SIG-M5 (cell line): ENCODE measurements at places on chromosomes 2 and 18.

- DNase-seq, result no peak
Observed at GRCh38 chr2:165479856-165480255, 10.4 kb downstream of the CSRNP3 start.

DNA sequence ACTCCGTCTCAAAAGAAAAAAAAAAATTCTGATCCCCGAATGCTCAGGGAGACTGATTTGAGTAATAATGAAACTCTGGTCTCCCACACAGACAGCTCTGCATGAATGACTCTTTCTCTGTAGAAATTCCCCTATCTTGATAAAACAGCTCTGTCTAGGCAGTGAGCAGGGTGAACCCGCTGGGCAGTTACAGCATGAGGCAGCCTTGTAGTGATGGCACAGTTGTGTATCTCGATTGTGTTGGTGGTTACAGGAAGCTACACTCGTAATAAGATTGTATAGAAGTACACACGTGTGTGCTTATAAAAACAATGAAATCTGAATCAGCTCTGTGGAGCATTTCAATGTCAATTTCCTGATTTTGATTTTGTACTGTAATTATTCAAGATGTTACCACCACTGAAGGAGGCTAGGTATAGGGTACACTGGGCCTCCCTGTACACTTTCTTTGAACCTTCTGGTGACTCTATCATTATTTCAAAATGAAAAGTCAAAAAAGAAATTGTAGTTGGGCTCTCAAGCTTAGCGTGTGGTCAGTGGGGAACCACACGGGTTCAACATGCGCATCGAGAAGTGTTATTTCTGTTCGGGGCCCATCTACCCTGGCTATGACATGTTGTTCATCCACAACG lies 34.9 kb upstream of the ATP8B1 start:
- no peak for DNase-seq

DNA sequence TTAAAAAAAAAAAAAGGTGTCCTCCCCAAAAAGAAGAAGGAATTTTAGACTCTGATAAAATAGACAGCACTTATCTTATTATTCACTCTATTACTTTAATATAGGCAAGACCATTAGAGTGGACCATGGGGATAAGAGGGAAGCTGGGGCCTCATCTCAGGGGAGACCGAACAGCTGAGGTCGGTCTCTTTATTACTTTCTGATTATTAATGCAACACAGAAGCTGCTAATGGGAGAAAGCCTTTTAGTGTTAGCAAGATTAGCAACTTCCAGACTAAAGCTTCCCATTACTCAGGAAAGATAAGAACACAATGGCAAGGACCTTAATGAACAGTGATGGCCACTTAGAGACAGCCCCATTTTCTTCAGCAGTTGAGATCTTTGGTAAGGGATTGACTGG lies 135.5 kb downstream of the TMEFF2 start:
- no peak for DNase-seq

- no peak for DNase-seq
Observed at GRCh38 chr18:48609114-48609513, 70.3 kb downstream of the CTIF start.

GRCh38 chr2:72630767-72631166 lies 195.1 kb downstream of the EXOC6B start:
- no peak for DNase-seq

GRCh38 chr2:172826522-172826921 lies 90.9 kb downstream of the RAPGEF4 start:
- DNase-seq, result no peak

- no peak for DNase-seq
Observed at GRCh38 chr2:37527361-37527760, 144.1 kb downstream of the CDC42EP3 start.

DNA sequence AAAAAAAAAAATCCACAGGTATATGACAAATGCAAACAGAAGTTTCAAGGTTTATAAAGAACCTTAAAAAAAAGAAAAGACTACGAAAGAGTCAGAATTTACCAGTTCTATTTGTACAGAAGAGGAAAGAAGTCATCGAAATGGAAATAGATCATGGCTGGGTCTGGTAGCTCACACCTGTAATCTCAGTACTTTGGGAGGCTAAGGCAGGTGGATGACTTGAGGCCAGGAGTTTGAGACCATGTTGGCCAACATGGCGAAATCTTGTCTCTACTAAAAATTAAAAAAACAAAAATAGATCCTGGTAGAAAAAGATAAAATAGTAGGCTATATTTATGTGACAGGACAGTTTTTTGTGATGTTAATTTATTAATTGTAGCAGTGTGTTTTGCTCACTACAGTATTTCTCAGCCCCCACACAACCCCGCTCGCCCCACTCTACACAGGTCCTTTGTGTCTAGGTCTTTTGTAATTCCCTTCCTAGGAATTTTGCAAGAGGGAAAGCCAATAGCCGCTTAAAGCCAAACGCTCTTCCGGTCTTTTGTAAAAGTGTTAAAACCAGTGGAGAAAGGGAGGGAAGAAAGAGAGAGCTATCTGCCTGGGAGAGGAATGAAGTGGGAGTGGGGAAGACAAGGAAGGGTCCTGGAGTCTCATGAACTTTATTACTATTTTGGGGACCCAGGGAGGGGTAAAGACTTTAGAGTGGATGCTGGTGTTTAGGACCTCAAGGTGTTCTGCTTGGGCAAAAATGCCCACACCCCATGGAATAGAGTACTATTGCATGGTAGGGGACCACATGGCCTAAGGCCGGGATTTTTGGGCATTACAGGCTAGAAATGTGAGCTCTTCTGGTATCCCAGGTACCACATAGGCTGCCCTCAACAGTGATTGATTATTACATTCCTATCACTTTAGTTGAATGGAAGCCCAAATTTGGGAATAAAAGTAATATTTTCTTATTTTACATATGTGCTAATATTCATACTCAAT lies 59.4 kb upstream of the XPO1 start:
- no peak for DNase-seq

DNA sequence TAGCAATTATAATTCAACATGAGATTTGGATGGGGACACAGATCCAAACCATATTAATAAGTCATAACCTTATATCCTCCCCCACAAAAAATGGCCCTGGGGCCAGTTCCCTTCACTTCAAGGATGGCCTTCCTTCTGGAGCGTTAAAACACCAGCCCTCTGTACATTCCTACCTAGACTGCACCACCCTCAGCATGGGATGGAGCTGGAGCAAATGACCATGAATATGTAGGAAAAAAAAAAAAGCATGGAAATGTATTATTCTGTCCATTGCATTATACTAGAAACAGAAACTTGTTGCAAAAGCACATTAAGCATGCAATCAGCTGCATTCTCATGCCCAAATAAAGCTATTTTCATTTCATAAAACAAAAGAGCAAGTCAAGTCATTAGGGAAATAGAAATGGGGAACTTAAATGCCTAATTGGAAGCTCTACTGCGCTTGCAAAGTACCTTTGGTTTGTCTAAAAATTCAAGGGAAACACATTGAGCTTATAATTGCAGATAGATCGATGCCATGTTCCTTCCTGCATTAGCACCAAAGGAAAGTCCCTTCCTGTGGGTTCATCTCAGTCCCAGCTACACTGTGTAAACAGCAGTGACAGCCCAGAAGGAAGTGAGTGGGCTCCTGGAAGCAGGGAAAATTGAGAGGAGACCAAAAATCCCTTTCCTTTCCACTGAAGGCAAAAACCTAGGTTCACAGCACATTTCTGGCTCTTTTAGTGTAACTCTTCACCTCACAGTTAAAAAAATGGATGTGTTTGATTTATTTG lies 252.0 kb upstream of the KLHL29 start:
- no peak for DNase-seq

DNA sequence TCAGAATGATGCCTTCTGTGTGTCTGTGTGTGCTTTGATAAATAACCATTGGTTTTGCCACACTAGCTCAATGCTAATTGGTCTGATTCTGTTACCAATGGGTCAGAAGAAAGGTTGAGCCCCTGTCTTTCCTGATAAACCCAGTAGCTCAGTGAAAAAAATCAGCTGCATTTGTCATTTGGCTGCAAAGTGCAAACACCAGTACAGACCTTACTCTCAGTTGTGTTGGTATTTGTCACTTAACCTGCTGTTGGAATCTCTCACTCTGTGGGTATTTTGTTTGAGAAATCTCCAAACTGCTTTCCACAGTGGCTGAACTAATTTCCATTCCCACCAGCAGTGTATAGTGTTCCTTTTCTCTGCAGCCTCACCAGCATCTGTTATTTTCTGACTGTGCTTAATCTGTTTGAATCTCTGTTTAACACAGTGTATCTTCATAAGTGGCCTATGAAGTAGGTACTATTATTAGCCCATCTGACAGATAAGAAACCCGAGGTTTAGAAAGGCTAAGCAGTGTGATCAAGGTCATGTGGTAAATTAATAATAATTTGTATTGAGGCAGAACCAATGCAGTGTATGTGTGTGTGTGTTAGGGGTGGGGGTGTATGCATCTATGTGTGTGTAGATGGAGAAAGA lies 26.7 kb downstream of the LIMS1 start:
- no peak for DNase-seq

DNA sequence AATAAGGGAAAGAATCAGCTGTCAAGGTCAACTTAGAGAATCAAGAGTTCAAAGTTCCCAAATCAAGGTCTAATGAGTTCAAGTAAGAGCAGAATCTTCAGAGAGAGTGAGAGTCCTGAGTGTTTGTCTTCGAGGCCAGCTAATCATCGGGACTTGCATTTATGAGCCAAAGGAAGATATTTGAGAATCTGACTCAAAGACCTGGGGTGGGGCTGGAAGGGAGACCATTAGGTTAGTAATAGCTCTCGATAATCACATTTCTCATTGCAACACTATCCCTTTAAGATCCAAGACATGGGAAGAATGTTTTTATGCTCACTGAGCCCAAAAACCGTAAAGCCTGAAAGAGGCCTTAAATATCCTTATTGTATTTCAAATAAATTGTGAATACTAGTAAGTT lies 72.0 kb upstream of the FSHR start:
- DNase-seq, result no peak

- DNase-seq, result no peak
Observed at GRCh38 chr18:59466980-59467379, 107.9 kb upstream of the LMAN1 start.

GRCh38 chr2:172578860-172579512 lies 23.1 kb downstream of the PDK1 start:
- DNase-seq, result no peak

DNA sequence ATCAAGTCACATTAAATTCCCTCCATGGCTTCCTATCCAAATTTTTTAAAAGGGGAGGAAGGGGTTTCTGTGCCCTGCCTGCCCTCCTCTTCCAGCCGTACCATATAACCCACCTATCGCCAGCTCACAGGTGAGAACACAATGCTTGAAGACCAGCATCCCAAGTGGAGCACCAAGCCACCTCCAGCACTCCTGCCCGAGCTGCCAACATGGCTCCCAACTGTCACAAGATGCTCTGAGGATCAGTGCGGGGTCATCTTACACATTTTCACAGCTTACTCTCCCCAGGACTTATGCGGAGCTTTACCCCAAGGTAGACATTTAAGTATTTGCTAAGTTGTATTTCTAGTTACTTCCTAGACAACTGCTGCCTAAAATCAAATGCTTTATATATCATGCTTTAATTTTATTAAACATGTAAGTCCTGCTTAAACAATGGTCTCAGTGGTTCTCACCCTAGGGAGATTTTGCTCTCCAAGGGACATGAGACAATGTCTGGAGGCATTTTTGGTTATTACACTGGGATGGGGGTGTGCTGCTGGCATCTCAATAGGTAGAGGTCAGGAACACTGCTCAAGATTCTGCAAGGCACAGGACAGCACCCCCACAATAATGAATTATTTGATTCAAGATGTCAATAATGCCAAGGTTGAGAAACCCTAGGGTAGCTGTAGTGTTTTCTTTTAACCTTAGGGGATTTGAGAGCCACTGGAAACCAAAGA lies 45.8 kb downstream of the SF3B1 start:
- DNase-seq, result no peak

- no peak for DNase-seq
Observed at GRCh38 chr2:181790716-181791649, 100.5 kb upstream of the ITPRID2 start.

- no peak for DNase-seq
Observed at GRCh38 chr2:52940101-52940500, 827.5 kb upstream of the CHAC2 start.

GRCh38 chr2:59383473-59383872 lies 1142.3 kb upstream of the FANCL start:
- no peak for DNase-seq

- DNase-seq, result no peak
Observed at GRCh38 chr2:204871231-204871953, 326.1 kb downstream of the PARD3B start.

DNA sequence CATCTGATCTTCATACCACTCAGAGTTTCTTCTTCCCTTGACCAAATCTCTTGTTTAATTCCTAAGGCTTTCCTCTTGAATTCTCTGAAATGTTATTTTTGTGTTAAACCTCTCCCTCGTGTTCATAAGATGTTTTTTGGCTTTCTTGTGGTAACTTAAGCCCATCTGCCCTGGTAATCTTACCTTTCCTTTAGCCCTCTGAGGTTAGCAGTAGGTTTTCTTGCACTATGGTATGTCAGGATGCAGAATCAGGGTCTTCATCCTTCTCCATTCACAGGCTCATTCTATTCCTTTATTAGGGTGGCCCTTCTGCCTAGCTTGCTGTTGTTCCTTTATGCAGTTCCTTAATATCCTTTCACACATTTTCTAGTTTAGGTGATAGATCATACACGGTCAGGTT lies 24.1 kb downstream of the GIGYF2 start:
- no peak for DNase-seq

GRCh38 chr2:67954093-67954748 lies 108.6 kb downstream of the C1D start:
- DNase-seq, result no peak

- no peak for DNase-seq
Observed at GRCh38 chr2:46509804-46510203, 30.4 kb downstream of the TMEM247 start.

DNA sequence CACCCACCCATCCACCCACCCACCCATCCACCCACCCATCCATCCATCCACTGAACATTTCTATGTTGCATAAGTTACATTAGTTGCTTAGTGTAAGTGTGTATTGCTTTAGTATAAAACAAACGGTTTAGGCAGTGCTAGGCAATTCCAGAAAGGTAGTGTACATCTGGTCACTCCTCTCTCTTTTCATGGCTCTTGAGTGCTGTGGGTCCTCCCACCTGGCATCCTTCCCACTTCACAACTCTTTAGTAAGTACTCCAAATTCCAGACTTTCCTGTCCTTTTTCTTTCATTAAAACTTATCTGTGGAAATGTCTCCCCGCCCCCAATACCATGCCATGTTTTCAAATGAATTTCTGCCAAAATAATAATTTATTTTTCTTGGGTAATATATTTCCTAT lies 122.5 kb downstream of the PLEKHM3 start:
- DNase-seq, result no peak
